ENCODE measurements at places on chromosomes 7 and 10.

DNA sequence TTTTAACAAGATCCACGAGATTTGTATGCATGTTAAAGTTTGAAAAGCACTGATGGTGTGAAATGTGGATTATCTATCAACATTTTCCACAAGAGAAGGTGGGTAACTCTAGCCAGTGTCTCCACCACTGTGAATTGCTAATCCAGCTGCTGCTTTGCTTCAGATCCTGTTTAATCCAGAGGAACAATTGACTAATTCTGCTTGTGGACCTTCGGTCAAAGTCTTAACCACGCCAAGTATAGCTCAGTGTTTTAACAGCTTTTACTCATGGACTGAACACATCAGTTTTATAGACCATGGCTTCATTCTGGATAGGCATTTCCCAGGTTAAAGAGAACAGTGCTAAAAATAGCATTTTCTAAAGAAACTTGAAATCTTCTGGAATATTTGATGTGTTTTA is 23.5 kb downstream of the ADK start:
- no peak for DNase-seq

GRCh38 chr7:129037585-129037984 is 17.3 kb downstream of the TNPO3 start:
- no peak for DNase-seq

- DNase-seq: no peak
Measured at GRCh38 chr10:119360181-119360921, 153.0 kb downstream of the GRK5 start.

- no peak for DNase-seq
Measured at GRCh38 chr10:105592468-105592867, 951.4 kb downstream of the SORCS3 start.

GRCh38 chr10:102869258-102870198 is at the start of gene AS3MT:
TSS of gene AS3MT (plus strand) at chr10:102869470. CDS start at chr10:102869593, 123 bp downstream.
- DNase-seq: peak; percentile 42

GRCh38 chr7:19091550-19092200 is 25.8 kb downstream of the TWIST1 start:
- DNase-seq: no peak

DNA sequence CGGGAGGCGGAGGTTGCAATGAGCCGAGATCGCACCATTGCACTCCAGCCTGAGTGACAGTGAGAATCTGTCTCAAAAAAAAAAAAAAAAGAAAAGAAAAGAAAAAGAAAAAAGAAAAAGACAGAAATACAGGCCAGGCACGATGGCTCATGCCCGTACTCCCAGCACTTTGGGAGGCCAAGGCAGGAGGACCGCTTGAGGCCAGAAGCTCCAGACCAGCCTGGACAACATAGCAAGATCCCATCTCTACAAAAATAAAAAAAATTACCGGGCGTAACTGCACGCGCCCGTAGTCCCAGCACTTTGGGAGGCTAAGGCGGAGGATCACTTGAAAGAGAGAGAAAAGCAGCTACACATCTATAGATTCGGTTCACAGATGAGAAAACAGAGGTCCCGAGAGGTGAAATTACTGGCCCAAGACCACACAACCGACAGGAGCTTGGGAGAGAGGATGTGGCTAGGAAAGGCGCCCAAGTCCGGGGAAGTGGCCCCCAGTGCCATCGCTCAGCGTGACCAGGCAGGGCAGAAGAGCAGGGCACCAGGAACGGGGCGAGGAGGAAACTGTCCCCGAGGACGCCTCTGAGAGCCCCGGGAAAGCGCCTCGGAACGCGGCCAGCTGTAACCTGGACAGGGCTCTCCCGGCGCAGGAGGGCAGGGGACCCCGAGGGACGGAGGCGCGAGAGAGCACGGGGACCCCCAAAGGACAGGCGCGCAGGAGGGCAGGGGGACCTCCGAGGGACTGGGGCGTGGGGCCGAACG is 612 bp downstream of the SNX8 start:
- no peak for DNase-seq

GRCh38 chr10:3173171-3173878 is 743 bp upstream of the PITRM1 start:
- DNase-seq: peak; percentile 33

- no peak for DNase-seq
Measured at GRCh38 chr10:4181621-4182049, 396.6 kb upstream of the KLF6 start.

- DNase-seq: no peak
Measured at GRCh38 chr7:105916603-105917002, 40.2 kb upstream of the ATXN7L1 start.

DNA sequence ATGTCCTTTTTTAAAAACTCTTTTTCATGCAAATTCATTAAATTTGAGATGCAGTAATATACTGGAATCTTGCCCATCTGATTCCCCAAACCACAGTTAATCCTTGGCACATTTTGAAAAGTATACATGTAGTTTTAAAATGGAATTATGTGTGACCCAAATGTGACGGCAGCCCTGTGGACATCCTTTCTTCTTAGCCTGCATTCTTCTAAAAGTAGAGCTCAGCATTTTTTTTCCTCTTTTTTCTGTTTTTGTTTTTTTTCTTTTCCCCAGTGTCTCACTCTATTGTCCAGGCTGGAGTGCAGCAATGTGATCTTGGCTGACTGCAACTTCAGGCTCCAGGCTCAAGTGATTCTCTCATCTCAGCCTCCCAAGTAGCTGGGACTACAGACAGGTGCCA is 338.9 kb downstream of the GALNT17 start:
- no peak for DNase-seq

Data from NCI-H1694 treated with DMSO at 0.1 percent for 48 hours (cell line).